ENCODE measurements at places on chromosomes 5 and 9.

GRCh38 chr9:119005162-119005561 is 364.1 kb downstream of the BRINP1 start:
- no peak for DNase-seq

- no peak for DNase-seq
Measured at GRCh38 chr5:52707616-52708015, 80.1 kb upstream of the ITGA1 start.

- DNase-seq, result no peak
Measured at GRCh38 chr9:111700776-111701175, 39.4 kb downstream of the GNG10 start.

DNA sequence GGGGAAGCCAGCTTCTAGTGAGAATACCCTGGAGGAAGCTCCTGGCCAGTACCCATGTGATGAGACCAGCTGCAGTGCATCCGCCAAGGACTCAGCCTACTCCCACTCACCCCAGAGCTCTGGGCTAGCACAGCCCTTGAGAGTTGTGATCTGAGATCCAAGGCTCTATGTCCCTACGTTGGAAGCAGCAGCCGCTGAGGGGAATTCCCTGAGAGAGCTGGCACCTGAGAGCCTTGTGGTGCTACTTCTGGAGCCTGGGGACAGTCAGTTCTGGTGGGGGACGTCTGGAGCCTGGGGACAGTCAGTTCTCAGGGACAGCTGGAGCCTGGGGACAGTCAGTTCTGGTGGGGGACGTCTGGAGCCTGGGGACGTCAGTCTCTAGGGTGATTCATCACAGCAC is 39.2 kb downstream of the PDZD2 start:
- no peak for DNase-seq

GRCh38 chr5:2876183-2876582 is 124.7 kb upstream of the IRX2 start:
- no peak for DNase-seq

DNA sequence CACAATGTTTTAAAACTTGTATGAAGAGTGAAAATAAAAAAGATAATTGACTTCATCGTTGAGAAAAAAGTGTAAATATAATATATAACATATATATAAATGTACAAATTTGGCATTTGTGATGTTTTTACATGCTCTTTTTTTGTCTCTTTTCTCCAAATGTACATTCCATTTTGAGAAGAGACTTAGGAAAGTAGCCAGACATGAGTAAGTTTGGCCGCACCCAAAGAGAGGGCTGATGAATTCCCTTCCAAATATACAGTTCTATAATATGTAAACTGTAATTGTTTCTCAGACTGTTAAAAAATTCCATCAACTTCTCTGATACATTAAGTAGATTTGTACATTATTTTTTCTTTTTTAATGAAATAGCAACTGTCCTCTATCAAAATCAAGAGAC is 193.2 kb upstream of the MAP3K1 start:
- no peak for DNase-seq

- DNase-seq, result no peak
Measured at GRCh38 chr9:134640506-134641172, 964 bp upstream of the COL5A1 start.

GRCh38 chr5:9558319-9558965 is 12.6 kb upstream of the SEMA5A start:
- no peak for DNase-seq

DNA sequence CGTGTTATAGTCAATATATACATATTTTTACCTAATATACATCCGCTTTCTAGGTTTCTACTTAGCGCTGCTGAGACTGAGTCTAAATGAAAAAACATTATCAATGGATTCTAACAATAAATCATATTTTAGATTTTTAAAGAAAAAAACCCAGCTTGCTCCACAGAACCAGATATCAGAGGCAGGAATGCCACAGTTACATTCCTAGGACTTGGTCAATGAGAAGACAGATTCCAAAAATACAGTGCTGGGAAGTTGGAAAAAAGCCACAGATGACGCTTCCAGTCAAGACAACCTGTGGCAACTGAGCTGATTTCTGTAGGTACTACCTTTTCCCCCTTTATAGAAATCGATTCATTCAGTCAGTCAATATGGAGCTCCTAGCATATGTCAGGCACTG is 577 bp upstream of the CCDC112 start:
- DNase-seq, result no peak

GRCh38 chr5:135715267-135716055 is 119.0 kb upstream of the SLC25A48 start:
- no peak for DNase-seq

- DNase-seq, result no peak
Measured at GRCh38 chr5:168136340-168136739, 155.1 kb upstream of the WWC1 start.

DNA sequence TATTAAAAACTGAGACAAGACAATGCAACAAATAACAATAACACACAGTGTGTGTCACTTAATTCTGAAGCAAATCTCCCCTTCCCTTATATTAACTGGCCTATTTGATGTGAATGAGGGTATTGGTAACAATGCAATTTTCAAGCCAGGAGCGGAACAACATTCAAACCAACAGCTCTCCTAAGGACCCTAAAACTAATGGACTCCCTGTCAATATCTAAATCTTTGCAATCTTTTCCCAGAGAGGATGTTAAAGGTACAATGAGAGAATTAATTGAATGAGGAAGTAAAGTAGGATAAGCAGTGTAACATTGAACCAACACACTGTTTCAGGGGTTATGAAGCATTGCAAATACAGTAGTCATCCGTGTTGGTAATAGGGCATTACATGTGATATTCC is 311.7 kb downstream of the HTR1A start:
- DNase-seq, result no peak

DNA sequence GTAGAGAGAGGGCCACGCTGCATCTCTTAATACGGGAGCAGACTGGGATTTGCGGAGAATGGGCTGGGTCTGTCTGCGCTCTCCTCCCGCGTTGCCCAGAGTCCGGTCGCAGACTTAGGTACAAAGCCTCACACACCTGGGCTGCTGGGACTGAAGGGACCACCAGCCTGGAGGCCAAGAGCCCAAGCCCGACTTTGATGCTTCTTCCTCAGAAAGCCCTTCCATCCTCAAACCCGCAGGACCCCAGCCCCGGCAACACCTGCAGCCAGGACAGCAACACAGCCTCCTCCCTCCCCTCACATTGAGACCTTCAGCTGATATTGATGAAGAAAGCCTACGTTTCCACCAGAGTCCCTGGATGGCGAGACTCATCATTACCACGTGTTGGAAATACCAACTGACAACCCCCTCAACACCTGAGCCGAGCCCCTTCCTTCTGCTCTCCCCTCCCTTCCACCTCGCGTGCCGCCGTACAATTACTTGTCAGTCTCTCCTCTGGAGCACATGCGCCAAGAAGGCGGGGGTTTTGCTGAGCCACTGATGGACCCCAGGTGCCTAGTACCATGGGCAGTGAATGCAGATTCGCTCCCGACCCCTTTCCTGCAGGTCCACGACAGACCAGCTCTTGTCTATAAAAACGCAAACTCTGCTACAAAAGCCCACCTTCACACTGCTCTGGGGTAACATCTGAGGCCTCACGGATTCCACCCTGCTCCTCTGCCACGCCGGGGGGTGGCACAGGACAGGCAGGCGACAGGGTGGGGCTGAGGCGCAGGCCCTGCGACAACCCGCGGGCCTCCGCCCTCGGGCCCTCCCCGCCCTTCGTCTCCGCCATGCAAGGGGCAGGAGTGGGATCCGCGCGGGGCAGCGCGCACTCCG is 841 bp downstream of the ASB6 start:
- no peak for DNase-seq

DNA sequence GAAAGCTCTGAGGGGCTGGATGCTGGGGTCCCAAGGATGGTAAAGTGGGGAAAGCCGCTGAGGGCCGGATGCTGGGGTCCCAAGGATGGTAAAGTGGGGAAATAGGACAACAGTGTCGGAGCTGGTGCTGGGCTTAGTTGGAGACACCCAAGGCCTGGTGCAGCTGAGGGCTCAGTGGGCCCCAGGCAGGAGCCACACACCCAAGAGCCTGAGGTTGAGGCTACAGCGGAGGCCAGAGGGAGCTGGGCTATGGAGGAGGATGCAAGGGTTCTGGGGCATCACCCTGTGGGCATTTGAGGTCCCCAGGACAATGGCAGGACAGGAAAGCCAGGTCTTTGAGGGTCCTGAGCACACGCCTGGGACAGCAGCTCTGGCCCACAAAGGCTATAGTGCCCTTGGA is 19.1 kb upstream of the SLC9A3 start:
- DNase-seq, result no peak

DNA sequence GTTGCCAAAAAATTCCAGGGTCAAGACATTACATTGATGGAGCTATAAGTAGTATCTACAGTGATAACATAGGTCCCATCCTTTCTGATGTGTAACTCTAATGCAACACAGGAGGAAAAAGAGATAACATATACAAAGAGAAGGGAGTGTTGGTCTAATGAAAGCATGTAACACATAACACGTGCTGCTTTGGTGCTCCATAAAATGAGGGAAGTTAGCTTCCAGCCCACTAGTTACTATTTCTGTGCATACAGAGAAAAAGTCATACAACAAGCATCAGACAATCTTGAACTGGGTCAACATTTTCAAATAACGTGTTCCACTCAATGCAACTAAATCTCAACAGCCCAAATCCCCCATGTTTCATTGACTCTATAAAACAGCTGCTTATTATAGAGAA is 11.7 kb downstream of the MLLT3 start:
- DNase-seq, result no peak

- no peak for DNase-seq
Measured at GRCh38 chr9:114770991-114771390, 34.8 kb downstream of the TNFSF15 start.

Data from cerebellar nuclear complex (tissue), 1 donor.